ENCODE measurements at places on chromosomes 4 and X.

DNA sequence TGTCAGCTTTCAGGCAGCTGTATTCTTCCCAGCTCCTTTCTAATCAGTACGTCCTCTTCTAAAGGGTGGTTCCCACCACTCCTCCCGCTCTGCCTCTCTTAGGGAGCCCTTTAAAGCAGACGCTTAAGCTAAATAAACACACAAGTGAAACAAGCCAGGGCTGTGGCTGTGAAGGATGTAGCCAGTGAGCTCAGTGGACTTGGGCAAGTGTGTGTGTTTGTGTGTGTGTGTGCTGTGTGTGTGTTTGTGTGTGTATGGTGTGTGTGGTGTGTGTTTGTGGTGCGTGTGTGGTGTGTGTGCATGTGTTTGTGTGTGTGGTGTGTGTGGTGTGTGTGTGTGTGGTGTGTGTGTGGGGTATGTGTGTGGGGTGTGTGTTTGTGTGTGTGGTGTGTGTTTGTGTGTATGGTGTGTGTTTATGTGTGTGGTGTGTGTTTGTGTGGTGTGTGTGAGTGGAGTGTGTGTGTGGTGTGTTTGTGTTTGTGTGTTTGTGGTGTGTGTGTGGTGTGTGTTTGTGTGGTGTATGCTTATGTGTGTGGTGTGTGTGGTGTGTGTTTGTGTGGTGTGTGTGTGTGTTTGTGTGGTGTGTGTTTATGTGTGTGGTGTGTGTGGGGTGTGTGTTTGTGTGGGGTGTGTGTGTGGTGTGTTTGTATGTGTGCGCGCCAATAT, 283.3 kb downstream of the PTTG2 start:
- no peak for DNase-seq

DNA sequence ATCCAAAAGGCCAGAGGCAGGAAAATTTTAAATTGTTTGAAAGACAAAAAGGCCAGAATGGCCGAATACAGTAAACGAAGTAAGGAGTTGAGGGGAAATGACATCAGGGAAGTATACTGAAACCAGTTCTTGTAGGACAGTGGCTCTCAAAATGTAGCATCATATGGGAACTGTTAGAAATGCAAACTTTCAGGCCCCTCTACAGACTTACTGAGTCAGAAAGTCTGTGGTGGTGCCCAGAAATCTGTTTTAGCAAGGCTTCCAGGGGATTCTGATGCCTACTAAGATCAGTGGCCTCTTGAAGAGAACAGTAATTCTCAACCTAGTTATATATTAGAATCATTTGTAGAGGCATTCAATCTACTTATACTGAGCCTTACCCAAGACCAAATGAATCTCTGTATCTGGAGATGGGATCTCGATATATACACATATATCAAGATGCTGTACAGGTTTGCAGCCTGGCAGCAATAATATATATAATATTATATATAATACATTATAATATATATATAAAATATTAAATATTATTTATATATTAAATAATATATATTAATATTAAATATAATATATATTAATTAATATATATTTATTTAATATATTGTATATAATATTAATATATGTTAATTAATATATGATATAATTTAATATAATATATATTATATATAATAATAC, 39.7 kb downstream of the ADAMTS3 start:
- DNase-seq, result no peak

GRCh38 chrX:4435905-4436304, 722.5 kb upstream of the PRKX start:
- no peak for DNase-seq

- no peak for DNase-seq
Observed at GRCh38 chrX:28582511-28582910, 4.7 kb upstream of the IL1RAPL1 start.

DNA sequence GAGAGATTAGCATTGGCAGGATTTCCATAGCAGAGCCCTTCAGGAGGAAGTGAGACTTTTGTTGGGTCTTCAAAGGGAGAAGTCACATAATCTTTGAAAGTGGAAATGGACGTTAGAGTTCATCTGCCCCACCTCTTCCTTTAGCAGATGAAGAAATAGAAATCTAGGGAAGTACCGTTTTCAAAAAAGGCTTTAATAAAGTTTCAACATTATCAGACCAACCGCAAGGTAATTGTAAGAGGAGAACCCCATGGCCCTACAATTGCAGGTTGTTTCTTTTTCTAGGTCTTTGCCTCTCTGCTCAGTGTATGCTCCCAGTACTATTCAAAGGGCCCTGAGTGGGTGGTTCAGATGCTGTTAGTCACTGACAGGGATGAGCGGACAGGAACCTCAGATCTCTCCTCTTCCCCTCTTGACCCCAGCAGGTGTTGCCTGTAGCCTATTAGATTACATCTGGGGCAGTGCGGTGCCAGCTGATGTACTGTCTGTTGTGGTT, 48.6 kb upstream of the AP1S2 start:
- DNase-seq, result no peak

GRCh38 chr4:113732967-113733527, 28.5 kb downstream of the CAMK2D start:
- DNase-seq, result no peak

DNA sequence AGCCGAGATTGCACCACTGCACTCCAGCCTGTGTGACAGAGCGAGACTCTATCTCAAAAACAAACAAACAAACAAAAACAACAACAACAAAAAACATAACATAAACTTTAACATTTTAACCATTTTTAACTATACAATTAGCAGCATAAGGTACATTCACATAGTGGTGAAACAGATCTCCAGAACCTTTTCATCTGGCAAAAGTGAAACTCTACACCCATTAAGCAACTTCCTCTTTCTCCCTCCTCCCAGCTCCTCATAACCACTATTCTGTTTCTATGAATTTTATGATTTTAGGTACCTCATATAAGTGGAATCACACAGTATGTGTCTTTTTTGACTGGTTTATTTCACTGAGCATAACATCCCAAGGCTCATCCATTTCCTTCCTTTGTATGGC, 103.6 kb downstream of the FAM13A start:
- no peak for DNase-seq

- no peak for DNase-seq
Observed at GRCh38 chr4:183790661-183791060, 114.4 kb upstream of the STOX2 start.

DNA sequence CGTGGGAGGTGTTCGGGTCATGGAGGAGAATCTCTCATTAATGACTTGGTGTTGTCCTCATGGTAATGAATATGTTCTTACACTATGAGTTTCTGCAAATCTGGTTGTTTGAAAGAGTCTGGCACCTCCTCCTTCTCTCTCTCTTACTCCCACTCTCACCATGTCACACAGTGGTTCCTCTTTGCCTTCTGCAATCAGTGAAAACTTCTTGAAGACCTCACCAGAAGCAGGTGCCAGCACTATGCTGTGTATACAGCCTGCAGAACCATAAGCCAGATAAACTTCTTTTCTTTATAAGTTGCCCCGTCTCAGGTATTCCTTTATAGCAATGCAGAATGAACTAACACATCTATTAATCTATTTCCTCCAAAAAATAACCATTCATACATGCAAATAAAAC, 275.0 kb downstream of the ANTXR2 start:
- DNase-seq, result no peak

DNA sequence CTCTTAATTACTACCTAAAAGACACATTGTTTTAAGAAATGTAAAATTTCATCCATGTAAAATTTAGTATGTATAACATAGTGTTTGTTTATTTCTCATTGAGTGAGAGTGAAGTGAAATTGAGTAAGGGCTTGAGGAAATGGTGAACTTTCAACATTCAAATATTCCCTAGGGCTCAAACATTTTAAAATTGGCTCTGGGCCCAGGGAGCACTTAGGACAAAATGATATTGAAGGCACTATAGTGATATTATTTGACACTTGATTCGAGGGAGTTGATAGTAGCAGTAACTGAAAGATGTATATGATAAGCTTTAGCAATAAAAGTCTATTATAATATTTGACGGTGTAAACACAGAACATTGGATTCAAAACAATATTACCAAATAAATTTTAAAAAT, 1244.0 kb upstream of the TENM3 start:
- no peak for DNase-seq

- DNase-seq, result no peak
Observed at GRCh38 chr4:79678472-79679202, 270.6 kb upstream of the GK2 start.

DNA sequence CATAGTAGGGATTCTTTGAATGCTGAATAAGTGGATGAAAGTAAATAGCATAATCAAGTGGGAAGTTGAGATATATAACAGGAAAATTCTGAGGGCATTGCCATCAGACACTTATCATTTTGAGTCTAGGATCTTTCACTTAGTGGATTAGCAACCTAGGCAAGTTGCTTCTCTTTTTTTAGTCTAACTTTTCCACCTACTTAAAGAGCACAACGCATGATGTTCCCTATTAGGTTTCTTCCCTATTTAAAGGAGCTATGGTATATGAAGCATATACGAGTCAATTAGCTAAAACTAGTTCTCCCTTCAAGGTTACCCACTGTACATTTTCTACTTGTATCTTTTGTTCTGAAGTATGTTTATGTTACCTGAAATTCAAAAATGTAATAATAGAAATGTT, 67.1 kb upstream of the HS3ST1 start:
- no peak for DNase-seq

DNA sequence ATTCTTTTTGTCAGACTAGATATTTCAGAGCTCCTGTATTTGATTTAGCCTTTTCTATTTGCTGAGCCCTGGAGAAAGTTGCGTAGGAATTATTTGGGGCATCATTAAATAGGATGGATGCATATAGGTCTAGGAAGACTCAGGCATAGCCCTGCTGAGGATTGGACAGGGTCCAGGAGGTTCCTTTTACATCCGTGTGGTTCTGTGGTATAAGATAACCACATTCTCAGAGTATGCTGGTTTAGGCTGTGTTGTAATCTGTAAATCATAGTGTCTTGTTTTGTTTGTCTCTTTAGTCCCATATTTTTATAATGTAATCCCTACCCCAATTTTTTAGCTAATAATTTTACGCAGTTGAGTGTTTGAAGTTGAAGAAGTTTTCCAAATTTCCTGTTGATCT, 513.7 kb downstream of the RPA4 start:
- no peak for DNase-seq

DNA sequence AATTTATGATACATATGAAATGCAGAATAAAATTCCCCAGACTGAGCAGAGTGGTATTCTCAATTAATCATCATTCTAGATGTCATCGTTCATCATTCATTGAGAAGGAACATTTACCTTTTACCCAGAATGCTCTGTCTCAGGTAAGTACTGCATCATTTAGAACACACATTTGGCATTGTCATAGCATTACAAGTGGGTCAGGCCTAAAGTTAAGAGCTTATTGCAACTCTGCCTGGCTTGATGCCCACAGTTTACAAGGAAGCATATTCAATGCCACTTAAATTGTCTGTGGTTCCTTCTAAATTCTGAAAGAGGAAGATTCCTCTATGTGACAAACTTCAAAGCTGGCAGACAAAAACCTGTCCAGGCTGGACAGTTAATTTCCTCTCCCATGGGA, 87.3 kb downstream of the CAMK2D start:
- DNase-seq, result no peak

- DNase-seq, result no peak
Observed at GRCh38 chr4:105120626-105121025, 26.1 kb upstream of the TET2 start.

DNA sequence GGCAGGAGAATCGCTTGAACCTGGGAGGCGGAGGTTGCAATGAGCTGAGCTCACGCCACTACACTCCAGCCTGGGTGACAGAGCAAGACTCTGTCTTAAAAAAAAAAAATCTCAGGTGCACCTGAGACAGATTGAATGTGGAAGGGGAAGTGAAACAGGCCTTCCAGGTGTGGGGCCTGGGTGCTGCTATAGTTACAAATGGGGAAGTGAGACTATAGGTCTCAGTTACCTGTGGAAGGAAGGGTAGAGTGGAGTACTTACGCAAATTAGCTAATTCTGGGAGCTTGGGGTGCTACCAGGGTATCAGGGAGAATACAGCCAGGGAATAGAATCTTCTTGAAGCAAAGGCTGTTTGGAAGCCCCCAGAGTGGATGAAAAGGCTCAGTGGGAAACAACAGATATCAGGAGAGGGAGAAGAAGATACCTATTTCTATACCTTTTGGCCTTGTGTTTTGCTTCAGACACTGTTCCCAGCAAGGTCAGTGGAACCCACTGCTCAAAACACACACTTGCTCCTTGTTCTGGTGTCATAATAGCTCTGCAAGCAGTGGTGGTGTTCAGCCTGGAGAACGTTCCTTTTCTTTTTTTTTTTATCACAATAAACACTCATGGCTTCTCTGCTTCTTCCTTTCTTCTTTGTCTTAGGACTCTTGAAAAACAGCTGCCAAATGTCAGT, 7.0 kb downstream of the CD38 start:
- no peak for DNase-seq

- no peak for DNase-seq
Observed at GRCh38 chr4:141131723-141132071, 1.6 kb downstream of the RNF150 start.

GRCh38 chr4:5553801-5554200, 154.6 kb downstream of the EVC2 start:
- DNase-seq, result no peak

DNA sequence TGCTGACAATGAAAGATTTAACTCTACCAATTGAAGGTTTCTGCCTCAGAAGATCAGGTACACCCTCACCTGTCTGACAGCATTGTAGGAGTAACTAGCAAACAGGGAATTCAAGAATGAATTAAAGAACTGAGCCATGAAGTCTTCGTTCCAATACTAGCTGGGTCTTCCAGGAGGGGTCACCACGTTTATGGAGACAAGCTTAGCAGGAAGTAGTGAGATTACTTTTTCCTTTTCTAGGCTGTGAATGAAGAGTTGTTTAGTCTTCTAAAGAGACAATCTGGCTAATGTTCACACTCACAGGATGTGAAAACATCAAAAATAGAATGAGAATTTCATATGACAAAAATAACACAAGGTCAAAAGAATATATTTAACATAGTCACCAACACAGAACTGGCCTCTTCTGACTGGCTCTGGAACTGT, 54.9 kb downstream of the REELD1 start:
- DNase-seq, result no peak

DNA sequence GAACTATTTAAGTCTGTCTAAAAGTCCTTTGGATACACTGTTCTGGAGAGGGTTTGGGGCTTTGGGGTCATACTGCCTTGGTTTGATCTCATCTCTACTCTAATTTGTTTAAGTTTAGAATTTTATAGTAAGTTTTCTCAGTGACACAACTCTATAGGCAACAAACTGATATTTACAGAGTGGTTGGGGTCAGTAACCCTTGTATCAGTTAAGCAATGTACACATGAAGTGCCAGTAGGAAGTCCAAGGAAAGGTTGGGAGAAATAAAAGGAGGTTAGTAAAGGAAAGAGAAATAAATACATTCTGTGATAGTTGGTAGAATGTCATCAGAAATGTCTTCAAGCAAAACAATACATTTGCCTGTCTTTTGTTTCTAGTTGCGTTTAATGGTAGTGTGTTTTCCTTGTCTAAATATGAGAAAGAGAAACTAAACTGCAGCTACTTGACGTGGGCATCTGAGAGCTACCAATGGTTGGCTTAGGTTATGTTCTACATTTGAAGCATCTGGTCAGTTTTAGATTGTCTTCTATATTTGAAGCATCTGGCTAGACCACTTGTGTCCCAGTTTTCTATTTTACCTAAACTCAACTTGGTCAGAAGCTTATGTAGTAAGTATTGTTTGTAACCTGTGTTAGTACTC, 6.9 kb downstream of the ATP7A start:
- no peak for DNase-seq

- no peak for DNase-seq
Observed at GRCh38 chr4:9952415-9952950, 68.8 kb downstream of the SLC2A9 start.

- no peak for DNase-seq
Observed at GRCh38 chrX:152403515-152403914, 47.6 kb downstream of the GABRA3 start.
